NCI-H1436 (cell line): ENCODE measurements at places on chromosomes 1 and 21.

- DNase-seq, result no peak
These were observed 61.8 kb upstream of the SOD1 start for GRCh38 chr21:31597683-31598082.

GRCh38 chr1:165383067-165383466 is 26.6 kb upstream of the LMX1A start:
- DNase-seq, result no peak

DNA sequence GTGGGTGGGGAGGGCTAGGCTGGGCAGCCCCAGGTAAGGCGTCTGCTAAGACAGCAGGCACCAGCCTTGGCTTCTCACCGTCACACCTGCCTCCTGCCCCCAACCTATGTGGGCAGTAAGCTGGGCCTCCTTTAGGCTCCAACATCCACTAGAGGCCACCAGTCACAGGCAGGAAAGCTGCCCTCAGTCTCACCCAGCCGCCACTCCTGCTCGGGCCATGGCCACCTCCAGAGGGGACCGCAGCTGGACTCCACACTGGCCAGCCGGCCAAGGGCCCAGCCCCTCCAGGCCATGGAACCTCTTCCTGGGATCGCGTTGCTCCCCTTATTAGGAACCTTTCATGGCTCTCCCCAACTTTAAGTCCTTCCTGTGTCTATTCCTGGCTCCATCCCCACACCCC is 74.5 kb downstream of the MRPL37 start:
- DNase-seq, result no peak

DNA sequence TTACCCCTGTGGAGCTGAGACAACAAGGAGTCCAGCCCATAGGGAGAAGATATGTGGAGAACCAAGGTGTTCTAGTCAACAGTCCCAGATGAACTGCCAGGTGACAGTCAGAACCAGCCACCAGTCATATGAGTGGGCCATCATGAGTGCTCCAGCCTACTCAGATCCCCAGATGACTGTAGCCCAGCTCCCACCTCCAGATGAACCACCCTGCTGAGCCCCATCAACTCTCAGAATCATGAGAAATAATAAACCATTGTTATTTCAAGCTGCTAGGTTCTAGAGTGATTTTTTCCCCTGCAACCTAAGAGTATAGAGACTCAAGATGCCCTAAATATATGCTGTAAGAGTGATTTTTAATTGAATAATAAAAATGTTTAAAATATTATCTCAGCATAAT is 444.2 kb downstream of the GPATCH2 start:
- DNase-seq, result no peak

DNA sequence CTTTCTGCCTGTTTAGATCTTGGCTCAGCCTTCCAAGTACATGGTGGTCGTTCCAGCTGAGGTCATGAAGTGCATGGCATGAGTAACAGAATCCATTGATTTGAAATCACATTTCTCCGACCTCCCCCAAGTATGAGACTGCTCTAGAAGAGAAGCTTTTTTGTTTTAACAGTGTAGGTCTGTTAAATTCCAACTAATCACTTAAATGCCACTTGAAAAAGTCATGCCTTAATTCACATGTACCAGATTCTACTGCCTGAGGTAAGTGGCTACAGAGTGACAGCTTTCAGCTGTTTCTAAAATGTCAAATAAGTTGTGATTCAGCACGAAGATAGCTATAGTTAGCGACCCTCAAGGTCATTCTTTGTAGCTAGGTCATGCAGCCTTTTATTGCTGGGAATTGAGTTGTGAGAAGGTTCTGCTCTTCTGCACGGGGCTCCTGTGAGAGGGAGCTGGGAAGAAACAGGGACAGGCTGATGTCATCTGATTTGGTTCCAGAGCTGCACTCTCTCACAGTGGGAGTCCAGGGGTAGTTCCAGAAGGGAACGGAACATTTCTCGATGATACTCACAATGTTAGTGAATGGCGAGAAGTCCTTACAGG is 112.7 kb downstream of the VPS13D start:
- DNase-seq, result no peak

DNA sequence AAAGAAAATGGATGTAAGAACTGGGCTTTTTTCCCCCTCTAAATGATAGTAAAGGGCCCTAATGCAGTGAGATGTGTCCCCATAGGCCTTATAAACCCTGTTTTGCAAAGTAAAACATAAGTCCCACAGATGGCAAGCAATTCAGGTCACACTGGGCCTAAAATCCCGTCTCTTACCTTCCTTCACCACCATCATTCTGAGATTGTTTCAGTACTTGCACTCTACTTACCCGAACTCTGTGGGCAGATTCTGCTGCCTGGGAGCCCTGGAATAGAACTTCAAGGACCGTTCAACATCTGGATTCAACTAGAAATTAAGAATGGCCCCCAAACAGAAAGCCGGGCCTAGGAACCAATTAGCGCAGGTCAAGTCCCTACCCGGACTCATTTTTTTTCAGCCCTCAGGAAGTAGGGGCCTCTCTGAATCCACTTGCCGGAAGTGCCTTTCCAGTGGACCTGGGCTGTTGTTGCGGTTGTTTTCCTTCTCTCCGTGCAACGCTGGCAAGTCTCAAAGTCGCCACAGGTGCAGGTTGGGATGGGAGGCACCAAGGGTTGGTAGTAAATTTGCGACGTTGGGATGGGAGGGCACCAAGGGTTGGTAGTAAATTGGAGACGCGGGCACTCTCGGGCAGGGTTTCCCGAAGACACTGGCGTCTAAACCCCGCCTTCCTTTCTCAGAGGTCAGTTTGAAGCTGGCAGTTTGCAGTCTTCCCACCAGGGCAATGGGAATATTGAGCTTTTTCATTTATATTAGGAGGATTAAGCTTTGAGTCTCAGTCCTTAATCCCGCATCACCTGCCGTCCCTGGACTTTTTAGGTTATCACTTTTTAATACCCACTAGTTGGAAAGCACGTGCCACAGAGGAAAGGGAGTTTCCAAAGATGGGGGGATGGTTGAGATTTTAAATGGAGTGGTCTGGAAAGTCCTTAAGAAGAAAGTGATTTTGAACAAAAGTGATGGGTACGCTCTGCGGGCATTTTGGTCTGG is at the start of gene TMEM69:
TMEM69 (plus strand) TSS at position 428 of the 987 bp plus-strand sequence. CDS start 2,888 bp downstream, outside the sequence.
- DNase-seq, result peak; percentile 83

GRCh38 chr1:45809761-45810160 is 6.3 kb downstream of the MAST2 start:
- no peak for DNase-seq

GRCh38 chr21:26637201-26637745 is 64.2 kb upstream of the CYYR1 start:
- DNase-seq, result no peak

DNA sequence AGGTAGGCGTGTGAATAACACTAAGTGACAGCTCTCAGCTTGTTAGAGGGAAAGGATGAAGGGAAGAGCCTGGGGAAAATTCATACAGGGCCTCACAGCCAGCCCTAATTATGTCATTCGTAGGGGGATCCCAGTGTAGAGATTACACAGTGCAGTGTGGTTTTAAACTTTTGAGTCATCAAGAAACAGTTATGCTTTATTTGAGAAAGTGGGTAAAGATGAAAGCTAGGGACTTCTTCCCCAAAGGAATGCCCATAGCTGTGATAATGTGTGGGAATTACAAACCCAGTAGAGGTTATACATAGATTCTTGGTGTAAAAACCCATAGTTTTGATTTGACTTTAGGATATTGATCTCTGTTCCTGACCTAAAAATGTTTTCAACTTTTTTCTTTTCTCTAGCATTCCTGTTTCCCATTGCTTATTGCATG is 1.9 kb downstream of the TTF2 start:
- DNase-seq, result no peak

- DNase-seq, result peak; percentile 4
These were observed 106.9 kb upstream of the LYPLAL1 start for GRCh38 chr1:219066631-219067349.

GRCh38 chr1:59436637-59437036 is 139.7 kb downstream of the FGGY start:
- no peak for DNase-seq

DNA sequence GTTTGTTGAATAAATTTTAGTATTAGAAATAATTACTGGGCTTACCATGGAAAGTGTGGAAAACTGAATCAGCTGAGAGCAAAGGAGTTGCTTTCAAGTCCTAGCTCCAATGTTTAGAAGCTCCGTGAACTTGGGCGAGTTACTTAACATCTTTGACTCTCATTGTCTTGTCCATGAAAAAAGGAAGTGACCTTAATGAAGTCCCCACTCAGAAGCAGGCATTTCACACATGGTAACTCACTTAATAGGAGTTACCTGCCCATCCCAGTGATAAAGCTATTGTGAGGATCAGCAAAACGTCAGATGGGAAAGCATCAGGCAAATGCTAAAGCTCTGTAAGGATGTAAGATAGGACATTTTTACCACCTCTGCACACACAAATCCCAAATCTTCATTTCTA is 34.0 kb upstream of the GADD45A start:
- no peak for DNase-seq

GRCh38 chr1:8873506-8874229 is 4.8 kb downstream of the ENO1 start:
- DNase-seq, result no peak

GRCh38 chr1:165666152-165666825 is 32.1 kb downstream of the ALDH9A1 start:
- DNase-seq, result no peak

DNA sequence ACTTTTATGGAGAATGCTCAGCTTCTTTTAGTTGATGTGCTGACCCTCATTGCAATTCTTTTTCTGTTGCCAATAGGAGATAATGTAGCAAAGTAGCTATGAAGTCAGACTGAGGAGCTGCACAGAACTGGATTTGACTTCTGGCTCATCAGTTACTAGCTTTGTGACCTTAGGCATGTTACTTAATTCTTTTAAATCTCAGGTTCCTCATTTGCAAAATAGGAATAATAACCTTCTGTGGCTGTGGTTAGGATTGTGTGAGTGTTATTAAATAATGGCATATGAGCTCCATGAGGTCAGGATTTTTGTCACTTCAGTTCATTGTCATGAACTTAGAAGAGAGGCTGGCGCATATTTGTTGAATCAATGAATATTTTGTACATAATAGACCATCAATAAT is 237.6 kb upstream of the SGIP1 start:
- no peak for DNase-seq

GRCh38 chr1:204232526-204232925 is 18.7 kb upstream of the GOLT1A start:
- DNase-seq, result no peak

DNA sequence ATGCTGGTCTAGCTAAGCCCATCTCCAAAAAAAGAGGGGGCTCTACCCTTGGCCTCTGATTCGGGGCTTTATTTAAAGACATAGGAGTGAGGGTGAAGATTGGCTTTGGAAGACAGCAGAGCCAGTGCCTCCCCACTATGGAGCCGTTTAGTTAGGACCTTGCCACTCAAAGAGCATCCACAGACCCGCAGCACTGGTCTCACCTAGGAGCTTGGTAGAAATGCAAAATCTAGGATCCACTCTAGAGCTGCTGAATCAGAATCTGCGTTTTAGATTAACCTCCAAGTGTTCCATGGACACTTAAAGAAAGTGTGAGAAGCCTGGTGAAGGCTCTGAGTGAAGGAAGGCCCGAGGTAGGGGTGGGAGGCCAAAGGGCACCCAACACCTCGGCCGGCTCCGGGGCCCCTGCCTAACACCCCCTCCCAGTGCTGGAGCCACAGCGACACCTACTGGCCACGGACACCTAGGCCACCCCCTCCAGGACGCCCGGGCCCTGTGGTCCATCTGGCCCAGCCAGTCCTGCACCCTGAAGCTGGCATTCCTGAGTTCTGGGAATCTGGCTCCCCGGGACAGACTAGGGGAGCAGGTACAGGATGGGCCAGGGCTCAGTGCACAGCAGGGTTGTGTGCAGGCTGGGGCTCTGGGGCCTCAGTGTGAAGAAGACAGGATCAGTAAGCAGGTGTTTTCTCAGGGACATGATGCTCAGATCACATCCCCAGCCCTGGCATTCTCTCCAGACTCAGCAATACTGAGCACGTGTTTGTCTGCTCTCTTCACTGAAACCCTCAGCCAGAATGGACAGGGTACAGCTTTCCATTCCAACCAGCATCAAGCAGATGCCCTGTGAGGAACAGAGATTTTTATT is 79.2 kb downstream of the TMEM53 start:
- DNase-seq, result peak; percentile 66

DNA sequence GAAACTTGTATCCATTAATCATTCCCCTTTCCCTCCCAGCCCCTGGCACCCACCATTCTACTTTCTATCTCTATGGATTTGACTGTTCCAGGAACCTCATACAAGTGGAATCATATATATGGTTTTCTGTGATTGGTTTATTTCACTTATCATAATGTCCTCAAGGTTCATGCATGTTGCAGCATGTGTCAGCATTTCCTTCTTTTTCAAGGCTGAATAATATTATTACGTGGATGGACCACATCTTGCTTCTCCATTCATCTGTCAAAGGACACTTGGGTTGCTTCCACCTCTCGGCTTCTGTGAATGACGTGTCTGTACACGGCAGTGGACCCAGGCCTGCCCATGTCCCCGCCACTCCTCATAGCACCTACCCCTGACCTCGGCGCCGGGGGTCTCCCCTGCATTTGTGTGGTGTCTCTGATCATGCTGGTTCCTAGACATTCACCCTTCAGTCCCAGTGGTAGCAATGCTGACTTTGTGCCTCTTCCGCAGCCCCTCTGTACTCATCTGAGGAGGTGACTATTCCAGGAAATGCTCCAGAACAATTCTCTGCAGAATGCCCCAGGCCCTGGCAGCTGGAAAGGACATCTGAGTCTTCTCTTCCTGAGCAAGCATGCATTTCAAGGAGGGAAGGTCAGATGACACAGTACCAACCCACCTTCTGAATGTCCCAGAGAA is 136.9 kb downstream of the PSMG1 start:
- DNase-seq, result no peak

- DNase-seq, result no peak
These were observed 126.1 kb downstream of the C1orf94 start for GRCh38 chr1:34302798-34303197.

DNA sequence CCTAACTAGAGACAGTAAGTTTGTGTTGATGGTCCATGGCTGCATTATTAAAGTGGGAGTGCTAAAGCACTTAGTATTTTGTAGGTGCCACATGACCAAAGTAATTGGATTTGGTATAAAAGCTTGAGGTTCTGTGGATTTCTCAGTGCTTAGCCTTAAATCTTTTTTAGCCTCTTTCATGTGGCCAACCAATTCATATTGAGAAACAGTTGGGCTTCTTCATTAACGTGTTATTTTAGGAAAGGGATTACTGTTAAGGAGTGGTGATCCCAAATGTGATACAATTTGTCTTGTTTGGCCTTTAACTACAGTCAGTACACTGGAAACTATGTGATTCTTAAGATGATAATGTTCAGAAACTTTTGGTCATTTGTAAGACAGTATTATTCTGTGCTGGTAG is 25.5 kb downstream of the MAN1A2 start:
- DNase-seq, result no peak

DNA sequence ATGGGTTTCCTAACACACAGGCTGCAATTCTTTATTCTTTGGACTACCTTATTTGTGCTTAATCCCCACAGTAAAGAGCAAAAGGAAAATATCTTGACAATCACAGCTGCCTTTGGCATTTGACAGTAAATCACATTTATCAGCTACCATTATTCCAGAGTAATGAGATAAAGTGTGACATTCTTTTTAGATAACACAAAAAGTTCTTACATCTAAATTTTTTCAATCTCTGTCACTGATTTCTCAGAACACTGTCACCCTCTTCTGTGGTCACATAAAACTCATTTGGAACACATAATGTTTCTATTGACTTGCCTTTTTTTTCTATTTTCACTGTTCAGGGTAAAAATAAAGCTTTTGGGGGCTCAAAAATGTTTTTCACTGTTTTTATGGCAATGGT is 484.6 kb downstream of the LTN1 start:
- DNase-seq, result no peak
